ENCODE measurements at places on chromosomes 5 and 9.
A peak's percentile ranks its signal among the peaks of the same experiment; 100 is the strongest.

GRCh38 chr5:173893192-173893561 is 5.0 kb downstream of the CPEB4 start:
- DNase-seq = no peak

GRCh38 chr9:131290036-131290766 is 678 bp downstream of the PLPP7 start:
- peak; percentile 37 for DNase-seq

DNA sequence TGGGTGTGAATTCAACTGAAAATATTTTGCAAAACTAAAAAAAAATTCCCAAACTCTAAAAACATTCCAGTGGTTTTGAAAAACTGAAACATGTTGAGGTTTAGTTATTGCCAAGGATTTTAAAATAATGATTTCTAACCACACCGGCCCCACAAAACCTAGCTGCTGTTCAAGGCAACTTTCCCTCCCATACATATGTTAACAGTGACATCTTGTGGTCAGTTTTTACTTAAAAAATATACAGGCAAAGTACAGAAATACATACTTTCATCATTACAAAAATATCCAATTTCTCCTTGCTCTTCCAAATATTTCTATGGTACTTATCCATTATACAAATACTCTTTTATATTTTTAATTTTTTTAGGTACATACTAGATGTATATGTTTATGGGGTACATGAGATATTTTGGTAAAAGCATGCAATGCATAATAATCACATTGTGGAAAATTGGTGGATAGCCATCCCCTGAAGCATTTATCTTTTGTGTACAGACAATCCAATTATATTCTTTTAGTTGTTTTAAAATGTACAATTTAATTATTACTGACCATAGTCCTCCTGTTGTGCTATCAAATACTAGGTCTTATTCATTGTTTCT is 34.4 kb upstream of the MRPS30 start:
- DNase-seq = peak; percentile 63

- no peak for DNase-seq
Measured at GRCh38 chr9:95035846-95036245, 281.7 kb downstream of the FANCC start.

DNA sequence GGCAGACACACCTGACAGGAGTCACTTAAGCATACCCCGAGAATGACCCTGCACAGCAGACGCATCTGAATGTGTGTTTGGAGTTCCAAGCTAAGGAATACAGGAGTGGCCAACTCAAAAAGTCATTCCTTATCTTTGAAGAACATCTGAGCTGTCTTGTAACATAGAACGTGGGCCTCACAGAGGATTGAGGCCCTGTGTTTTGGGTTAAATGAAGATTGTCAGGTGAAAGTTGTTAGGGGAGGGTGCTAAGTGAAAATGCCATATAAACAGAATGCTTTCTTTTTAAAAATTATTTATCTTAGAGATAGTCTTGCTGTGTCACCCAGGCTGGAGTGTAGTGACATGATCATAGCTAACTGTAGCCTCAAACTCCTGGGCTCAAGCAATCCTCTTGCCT is 100.9 kb downstream of the PIK3R1 start:
- DNase-seq = no peak

GRCh38 chr5:139817362-139817761 is 21.8 kb downstream of the PSD2 start:
- no peak for DNase-seq

GRCh38 chr5:23332650-23333251 is 174.7 kb upstream of the PRDM9 start:
- DNase-seq = peak; percentile 1

DNA sequence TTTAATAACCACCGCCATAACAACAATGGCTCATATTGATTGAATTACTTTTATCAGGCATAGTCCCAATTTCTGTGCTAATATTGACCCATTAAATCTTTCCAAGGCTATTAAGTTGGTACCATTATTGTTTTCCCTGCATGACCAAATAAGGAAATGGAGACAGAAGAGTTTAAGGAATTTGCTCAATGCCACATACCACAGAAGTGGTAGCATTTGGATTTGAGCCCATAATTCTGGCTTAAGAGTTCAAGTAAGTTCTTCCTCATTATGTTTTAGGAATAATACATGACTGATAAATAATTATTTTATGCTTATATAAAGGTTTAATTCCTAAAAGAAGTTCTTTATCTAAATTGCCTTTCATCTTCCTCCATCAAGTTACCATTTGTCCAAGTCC is 43.4 kb upstream of the HAPLN1 start:
- no peak for DNase-seq

- no peak for DNase-seq
Measured at GRCh38 chr9:121801579-121801978, 150.1 kb downstream of the DAB2IP start.

DNA sequence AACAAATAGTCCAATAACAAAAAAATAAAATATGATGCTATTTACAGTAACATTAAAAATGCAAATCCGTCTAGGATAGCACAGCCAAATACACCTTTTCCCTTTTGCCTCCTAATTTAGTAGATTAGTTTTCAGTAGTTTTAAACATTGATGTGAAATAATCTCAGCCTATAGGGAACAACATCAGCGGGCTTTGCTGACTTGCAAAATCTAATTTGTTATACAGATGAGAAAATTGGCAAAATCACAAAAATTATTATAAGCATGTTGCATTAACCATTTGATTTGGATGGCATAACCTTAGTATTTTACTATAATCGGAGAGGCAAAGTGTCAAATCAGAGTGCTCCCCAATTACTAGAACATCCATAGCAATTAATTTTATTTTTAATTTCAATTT is 563.5 kb downstream of the CDH18 start:
- DNase-seq = no peak

GRCh38 chr9:128732576-128732975 is 8.6 kb upstream of the ZDHHC12 start:
- DNase-seq = no peak

DNA sequence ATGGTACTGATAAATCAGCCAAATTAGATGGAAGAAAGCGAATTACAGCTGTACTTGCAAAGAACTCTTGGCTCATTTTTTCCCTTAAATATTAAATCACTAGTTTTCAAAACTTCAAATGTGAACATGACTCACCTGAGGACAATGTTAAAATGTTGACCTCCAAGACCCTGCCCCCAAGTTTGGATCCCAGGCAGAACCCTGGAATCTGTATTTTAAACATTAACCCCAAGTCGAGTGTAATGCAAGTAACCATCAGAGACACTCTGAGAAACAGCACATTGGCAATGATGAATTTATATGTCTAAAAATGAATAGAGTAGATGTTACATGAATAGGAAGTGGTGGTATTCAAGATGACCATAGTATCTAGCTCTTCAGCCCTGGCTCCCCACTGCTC is 2.3 kb upstream of the CD274 start:
- DNase-seq = no peak

- DNase-seq = peak; percentile 52
Measured at GRCh38 chr9:19999491-20000057, 210.7 kb upstream of the SLC24A2 start.

DNA sequence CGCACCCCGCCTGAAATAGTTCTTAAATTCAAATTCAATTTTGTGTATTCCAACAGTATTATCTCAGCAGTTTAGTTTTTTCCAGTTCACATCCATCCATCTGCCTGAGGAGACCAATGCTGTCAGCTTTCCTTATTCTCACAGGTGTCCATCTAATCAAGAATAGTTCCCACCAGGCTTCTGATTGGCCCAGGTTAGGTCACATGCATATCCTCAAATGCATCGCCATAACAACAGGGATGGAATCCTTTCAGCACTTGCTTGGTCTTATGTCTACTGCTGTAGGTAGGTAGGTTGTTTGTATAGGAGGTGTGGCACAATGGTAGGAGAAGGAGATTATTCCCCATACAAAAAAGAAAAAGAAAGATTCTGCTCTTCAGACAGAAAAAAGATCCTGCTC is 91.2 kb downstream of the UBE2R2 start:
- DNase-seq = no peak

DNA sequence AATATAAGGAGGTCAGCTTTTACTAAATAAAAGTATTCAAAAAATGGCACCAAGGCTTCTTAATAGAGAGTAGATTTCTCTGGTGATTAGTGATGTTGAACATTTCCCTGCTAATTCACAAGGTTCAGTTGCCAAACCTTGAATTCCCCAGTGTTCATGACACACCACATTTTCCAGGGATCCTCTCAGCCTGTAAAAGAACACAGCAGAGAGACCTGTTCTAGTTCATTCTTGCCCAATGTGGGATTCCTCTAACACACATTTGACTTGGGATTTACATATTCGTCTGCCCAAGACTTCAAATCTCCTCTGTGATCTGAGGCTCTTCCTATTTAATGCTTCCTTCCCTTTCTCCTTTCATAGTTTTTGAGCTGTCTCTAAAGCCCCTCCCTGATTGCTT is 273.2 kb upstream of the CDH9 start:
- peak; percentile 12 for DNase-seq
